ENCODE measurements at places on chromosomes 6 and 20.
A peak's percentile ranks its signal among the peaks of the same experiment; 100 is the strongest.

GRCh38 chr6:16205377-16206144 is 32.8 kb upstream of the GMPR start:
- DNase-seq: peak; percentile 43

DNA sequence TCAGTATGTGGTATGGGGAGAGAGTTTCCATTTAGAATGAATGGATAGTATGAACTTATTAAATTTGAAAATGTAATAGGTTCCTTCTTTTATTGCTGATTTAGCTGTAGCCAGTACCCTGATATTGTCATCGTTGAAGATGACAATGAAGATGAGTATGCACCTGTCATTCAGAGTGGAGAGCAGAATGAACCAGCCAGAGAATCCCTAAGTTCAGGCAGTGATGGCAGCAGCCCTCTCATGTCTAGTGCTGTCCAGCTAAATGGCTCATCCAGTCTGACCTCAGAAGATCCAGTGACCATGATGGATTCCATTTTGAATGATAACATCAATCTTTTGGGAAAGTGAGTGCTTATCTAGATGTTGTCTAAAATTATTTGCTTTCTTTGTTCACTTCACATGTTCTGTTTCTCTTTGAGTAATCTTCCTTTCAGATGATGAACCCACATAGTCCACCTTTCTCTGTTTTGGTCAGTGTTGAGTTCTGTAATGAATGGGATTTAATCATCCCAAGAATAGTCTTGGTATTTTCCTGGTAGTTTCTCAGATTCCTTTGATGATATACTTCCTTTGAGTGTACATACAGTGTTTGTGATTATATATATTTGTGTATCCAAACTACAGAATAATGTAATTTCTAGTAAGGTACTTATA is 23.3 kb downstream of the HSF2 start:
- DNase-seq: no peak

- DNase-seq: no peak
Measured at GRCh38 chr20:15139522-15139921, 802.1 kb upstream of the FLRT3 start.

- no peak for DNase-seq
Measured at GRCh38 chr6:39256294-39256940, 27.1 kb upstream of the KCNK5 start.

DNA sequence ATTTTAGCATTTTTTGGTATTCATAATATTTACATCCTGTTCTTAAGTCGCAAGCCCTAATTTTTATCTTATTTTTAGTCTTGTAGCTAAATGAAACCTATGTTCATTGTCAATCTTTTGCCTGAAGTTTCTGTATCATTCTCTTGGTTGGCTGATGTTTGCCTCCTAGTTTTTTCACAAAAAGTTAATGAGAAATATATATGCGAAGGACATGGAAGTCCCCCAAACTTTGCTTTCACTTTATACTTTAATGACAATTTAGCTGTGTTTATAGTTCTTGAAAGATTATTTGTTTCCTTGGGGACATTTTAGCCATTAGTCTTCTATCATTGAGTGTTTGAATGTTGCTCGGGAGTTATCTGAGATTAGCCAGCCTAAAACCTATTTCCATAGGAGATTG is 118.2 kb downstream of the COL19A1 start:
- DNase-seq: no peak

GRCh38 chr20:51312480-51312783 is 230.1 kb downstream of the NFATC2 start:
- no peak for DNase-seq

- DNase-seq: no peak
Measured at GRCh38 chr6:157741948-157742556, 81.0 kb upstream of the SNX9 start.

GRCh38 chr20:41137614-41138474 is 501 bp downstream of the PLCG1 start:
- no peak for DNase-seq
